H4 (cell line): ENCODE measurements at places on chromosomes 4 and X. TPM values are rescaled to one million over a fixed set of nuclear protein-coding genes. Genes with fewer than 3 reads are reported as not detected.

TRPC3 gene
- total RNA-seq = 0.55 and 2.3 TPM in 2 replicates

CXXC4 gene
- total RNA-seq = 1.6 and 1.9 TPM in 2 replicates

ADH7 gene
- total RNA-seq = not detected in 2 replicates

VCX2 gene
- 0.29 and 3.2 TPM in 2 replicates for total RNA-seq

F8 gene
- total RNA-seq = 2.5 and 2.8 TPM in 2 replicates

FOXR2 gene
- total RNA-seq = 7.5 and 8.1 TPM in 2 replicates

ATOH1 gene
- not detected in 2 replicates for total RNA-seq

ELOVL6 gene
- 6.1 and 9.3 TPM in 2 replicates for total RNA-seq

DNA sequence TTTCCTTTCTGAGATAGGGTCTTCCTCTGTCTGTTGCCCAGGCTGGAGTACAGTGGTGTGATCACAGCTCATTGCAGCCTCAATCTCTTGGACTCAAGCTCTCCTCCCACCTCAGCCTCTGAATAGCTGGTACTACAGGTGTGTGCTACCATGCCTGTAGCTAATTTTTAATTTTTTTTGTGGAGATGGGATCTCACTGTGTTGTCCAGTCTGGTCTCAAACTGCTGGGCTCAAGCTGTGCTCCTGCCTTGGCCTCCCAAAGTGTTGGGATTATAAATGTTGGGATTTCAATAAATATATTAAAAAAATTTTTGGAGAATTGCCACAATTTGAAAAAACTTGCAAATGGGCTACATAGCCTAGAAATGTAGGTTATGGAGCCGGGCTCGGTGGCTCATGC lies 18.5 kb downstream of the RAPGEF2 start:
- no peak for DNase-seq

DNA sequence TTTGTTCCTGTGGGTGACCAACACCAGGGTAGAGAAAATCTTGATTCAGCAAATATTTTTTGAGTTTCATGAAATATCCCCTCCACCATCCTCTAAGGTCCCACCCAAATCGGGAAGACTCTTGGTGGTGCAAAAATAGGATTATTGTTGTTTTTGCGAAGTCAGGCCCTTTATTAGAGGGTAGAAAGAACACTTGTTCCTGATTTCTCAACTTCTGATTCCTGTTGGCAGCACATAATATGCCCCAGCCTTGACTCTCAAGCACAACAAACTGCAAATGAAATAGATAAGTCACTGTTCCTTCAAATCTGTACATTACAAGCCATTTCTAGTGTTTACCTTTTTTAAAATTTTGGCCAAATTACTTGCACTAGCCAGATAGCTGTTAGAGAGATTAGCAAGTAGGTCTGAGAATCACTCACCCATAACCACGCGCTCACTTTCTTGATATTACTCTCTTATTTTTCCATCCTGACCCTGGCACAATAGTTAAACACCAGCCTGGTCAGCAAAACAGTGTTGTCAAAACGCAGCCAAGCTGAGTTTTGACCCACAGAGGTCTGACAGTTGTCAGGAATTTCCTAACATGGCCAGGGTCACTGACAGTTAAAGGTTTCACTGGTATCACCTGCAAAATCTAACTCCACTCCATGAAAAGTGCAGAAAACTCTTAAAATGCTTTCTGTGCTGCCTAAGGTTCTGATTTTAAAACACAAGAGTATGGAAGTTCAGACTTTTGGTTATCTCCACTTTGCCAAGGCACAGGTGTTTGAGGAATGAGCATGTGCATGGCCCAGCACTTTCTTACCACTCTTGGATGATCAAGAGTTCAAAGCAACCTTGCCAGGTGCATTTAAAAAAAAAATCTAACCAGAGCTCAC lies 69.8 kb downstream of the RBM47 start:
- no peak for DNase-seq

DNA sequence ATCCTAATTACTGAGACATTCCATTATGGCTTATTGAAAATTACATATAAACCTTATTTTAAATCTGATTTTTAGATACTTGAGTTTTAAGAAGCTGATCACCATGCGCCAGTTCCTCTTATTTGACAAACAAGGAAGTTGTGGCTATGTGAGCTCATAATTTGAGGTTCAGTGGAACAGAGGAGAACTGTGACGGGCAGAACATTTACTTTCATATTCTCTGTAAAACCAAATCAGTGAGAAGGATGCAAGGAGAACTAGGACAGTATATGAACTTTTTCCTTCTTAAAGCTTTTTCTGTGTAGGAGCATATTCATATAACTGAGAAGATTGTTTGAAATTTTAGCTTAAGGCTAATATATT lies 25.3 kb downstream of the STIM2 start:
- DNase-seq = no peak

GRCh38 chrX:65574356-65574755 lies 39.8 kb upstream of the LAS1L start:
- no peak for DNase-seq

- no peak for DNase-seq
Measured at GRCh38 chrX:138240266-138240665, 471.3 kb downstream of the FGF13 start.

- DNase-seq = no peak
Measured at GRCh38 chr4:183183906-183184535, 85.0 kb downstream of the WWC2 start.

DNA sequence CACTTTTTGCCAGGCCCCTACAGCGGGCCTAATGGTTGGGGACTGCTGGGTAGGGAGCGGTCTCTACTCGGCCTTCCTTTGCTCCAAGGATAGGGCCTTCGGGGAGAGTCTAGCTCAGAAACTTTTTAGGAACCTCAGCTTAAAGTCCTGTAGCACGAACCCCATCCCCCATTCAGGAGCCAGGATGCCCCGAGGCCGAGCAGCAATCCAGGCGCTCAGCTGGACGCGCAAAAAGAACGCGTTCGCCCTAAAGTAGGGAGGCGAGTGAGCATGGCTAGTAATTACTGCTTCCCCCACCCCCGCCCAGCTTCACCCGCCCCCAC lies 9.7 kb downstream of the POU4F2 start:
- no peak for DNase-seq

DNA sequence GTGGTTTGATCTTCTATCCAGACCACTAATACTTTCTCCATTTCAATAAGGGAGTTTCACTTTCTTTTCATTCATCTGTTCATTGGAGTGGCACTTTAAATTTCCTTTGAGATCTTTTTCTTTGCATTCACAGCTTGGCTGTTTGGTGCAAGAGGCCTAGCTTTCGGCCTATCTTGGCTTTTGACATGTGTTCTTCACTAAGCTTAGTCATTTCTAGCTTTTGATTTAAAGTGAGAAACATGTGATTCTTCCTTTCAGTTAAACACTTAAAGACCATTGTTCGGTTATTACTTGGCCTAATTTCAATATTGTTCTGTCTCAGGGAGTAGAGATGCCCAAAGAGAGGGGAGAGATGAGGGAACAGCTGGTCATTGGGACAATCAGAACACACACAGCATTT lies 24.3 kb downstream of the CXCL13 start:
- DNase-seq = no peak

DNA sequence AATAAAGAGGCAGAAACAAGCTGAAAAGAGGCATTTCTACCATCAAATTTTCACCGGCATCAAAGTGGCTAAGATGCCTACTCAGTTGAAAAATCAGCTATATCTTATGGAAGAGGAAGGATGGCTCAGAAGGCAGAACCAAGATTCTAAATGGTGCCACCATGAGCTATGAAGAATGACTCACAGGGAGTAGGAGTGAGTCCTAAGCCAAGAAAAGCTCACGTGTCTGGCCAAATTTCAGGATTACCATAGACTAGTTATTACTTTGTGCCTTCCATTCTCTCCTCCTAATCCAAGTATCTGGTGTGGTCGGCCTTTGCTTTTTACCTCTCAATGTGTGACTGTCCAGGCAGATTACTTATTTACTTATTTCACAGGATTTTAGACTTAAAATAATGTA lies 54.8 kb downstream of the BMP3 start:
- DNase-seq = no peak

GRCh38 chr4:88286897-88287296 lies 2.5 kb upstream of the PPM1K start:
- DNase-seq = no peak

DNA sequence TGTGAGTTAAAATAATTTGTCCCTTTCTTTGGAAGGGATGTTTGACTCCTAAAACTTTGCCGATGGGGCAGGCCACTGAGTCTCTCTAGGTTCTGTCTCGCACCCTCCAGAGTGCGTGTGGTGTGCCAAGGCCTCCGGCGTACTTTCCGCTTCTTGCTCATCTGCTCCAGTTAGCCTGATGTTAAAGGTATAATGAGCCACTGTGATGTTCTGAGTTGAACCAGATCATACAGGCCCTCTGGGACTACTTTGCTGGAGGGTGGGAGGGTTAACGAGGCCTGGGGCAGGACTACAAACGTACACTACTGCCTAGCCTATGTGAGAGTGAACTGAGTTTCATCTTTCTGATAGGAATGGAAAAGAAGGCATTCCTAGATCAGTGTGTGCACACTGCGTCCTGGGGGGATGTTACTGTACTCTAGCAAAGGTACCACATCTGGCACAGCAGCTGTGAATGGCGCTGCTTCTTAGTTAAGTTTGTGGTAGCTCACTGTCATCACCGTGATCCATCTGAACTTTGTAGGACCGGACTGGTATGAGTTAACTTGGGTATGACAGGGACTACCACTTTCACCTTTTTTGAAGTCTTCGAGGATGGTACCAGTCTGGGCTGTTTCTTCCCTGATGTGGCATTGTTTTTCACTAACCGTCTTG lies 60.2 kb downstream of the RGS12 start:
- DNase-seq = no peak

- peak; percentile 44 for DNase-seq
Measured at GRCh38 chr4:125750828-125751466, 436.2 kb downstream of the FAT4 start.

DNA sequence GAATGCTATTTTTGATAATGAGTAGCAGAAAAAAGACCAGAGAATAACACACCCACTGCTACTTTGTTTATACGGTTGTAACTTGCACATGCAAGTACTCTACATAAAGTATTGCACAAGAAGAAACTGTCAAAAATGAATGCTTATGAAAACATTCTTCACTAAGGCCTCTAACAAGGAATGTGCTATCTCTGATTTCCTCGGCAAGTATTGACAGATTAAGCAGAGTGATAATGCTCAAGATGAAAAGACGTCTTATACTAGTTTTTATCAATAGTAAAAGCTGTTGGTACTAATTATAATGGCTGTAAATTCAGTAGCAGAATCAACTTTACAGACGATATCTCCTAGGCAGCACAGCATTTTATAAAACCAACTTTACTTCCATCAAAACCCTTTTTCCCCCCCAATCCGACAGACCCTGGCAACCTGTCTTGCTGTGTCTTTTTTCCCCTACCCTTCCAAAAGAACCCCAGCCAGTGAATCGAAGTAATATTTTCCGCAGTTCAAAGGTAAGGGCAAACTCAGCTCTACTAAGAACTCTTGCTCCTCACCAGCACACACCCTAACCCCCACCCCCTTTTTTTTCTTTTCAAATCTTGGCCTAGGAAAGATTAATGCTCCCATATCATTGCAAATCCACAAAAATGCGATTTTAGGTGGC lies 1.5 kb downstream of the FRYL start:
- peak; percentile 24 for DNase-seq

- DNase-seq = no peak
Measured at GRCh38 chrX:69124108-69124507, 41.1 kb downstream of the PJA1 start.

DNA sequence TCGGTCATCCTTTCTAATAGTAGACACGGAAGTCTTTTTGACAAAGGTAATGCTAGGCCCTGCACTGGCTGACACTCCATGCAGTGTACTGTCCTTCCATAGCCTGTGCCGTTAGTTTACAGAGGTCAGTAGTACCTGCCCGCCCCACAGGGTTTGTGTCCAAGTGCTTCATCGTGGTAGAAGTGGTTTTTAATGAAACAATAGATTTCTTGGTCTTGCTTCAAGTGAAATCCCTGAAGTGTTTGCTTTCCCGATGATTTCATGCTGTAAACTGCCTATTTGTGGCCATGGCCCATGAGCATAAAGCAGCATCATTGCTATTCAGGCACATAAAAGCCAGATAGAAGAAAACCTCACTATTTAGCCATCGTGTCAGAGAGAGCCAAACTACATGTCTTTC lies 139.3 kb downstream of the GPR143 start:
- DNase-seq = no peak

DNA sequence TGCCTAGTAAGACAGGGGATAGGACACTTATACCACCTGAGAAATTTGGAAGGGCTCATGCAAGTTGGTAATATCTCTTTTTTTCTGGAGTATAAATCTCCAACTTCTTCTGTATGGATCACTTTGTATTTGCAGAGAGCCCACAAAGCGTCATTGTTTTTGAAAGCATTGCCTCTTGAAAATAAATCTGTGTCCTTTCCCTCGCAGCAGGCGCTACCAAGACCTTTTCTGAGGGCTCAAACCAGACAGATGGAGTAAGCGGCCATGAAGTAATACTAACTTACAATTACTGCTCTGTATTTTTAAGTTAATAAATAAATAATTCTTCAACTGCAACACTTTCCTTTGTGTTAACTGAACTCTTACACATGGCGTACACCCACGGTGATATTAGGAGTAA lies 56.0 kb upstream of the FBXW7 start:
- no peak for DNase-seq

DNA sequence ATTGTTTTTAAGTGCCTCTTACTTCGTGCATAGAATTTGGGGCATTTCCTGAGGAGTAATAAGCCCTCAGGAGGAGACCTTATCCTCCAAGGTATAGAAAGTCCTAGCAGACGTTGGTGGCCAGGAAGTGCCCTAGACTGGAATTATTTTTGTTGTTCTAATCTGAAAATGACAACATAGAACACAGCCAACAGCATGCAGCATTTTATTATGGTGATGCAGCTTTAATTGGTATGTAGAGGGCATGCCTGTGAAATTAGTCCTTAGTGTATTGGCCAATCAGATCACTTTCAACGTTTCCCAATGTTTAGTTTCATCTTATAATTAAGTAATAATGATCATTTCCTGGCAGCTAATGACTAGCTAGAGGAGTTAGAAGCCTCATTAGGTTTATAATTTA lies 199.2 kb downstream of the SHROOM3 start:
- peak; percentile 13 for DNase-seq
